ENCODE measurements at places on chromosomes 1 and 21.

DNA sequence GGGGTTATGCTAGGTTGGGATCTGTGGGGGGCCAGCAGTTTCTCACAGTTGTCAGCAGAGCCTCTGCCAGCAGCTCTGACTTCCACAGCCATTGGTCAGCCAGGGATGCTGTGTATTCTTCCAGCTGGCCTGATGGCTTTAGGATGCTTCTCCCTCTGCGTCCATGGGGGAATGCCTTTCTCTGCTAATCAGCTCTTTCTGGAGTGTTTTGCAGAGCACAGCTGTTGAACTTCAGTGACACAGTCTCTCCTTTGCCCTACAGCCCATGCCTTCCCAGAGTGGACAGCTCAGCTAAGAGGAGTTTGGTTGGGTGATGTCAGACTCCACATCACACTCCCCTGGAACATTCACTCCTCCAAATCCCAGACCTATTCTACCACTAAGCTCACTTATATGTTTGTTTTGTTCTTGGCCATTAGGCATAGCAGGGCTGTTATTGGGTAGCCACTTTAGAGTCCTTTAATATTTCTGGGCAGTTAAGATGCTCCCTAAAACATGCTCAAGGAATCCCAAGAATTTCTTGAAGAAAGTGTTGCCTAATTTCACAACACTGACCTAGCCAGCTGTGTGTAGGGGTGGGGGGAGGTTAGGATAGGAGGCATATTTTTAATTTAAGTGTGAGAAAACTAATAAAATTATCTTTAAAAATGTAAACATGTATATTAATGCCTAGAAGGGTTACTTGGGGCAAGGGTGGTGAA is 75.3 kb upstream of the KIAA0040 start:
- no peak for DNase-seq

DNA sequence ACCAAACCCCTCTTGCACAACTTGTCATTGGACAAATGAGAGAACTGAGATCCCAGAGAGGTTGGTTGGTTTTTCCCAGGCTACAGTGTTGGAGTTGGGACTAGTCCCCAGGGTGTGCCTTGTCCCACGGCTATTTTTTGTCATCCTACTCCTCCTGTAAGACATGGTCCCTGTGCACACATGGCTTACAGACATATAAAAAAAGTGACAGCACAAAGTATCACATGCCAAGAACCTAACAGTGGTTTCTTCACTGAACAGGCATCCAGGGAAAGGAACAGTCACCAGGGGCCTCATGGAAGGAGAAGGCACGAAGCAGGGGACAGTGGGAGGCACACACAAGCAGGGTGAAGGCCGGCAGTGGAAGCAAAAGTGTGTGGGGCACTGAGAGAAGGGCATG is 36.5 kb downstream of the SERBP1 start:
- no peak for DNase-seq

DNA sequence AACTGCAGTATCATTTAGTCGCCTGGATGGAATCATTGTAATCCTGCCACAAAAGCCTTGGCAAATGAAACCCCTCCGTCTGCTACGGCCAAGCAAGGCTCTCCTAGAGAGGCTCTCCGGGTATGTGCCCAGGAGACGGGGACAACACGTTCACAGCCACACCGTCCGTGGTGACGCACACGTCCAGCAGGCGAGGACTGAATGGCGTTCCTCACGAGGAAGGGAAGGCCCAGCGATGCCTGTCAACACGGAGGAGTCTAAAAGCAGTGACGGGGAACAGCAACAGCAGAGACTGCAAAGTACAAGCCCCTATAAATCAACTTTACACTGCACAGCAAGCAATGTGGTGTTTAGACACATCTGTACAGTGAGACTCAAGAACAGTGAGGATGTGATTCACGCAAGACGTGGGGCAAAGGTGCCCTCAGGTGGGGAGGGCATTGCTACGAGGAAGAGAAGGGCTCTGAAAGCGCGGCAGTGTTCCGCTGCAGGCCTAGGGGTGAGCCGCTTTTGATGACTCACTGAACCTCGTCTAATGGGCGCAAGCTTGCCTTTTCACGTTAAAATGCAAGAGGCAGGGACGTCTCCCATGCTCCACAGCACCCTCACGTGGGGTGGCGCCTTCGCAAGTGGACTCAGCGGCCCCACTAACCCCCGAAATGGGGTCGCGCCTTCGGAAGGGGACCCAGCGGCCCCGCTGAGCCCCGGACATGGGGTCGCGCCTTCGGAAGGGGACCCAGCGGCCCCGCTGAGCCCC is 6.8 kb downstream of the WRAP73 start:
- no peak for DNase-seq

DNA sequence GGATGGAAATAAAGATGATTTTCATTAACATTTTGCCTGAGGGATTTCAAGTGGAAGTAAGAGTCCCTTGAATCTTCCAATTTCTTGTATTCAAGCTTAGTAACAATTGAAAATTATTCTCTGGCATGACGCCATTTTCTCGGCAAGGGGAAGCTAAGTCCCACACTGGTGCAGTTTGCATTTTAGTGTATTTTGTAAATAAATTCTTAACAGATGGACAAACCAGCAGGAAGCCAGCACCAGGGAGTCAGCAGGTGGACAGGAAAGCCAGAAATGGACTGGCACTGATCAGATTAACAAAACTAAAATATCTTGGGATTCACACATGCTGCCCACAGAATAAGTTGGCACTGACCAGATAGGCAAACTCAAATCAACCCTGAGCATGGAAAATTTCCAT is 311.3 kb downstream of the LRRIQ3 start:
- no peak for DNase-seq

DNA sequence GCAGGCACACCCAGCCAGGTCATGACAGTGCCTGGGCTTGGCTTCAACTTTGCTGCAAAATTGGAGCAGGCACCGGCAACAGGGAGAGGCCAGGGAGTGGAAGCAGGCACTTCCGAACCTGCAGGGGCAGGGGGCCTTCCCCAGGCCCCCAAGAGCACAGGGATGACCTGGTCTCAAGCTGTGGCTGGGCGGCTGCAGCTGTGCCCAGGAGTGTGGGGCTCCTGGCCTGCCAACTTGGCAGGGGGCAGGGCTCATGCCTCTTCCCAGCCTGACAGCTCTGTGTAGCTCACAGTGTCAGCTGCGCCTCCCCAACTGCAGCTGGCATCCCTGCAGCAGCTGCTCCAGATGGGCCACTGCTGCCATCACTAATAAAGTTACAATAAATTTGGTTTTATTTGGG is 51.5 kb upstream of the SCYL3 start:
- DNase-seq, result no peak

- no peak for DNase-seq
These were observed 133.9 kb downstream of the LMX1A start for GRCh38 chr1:165222580-165222979.

DNA sequence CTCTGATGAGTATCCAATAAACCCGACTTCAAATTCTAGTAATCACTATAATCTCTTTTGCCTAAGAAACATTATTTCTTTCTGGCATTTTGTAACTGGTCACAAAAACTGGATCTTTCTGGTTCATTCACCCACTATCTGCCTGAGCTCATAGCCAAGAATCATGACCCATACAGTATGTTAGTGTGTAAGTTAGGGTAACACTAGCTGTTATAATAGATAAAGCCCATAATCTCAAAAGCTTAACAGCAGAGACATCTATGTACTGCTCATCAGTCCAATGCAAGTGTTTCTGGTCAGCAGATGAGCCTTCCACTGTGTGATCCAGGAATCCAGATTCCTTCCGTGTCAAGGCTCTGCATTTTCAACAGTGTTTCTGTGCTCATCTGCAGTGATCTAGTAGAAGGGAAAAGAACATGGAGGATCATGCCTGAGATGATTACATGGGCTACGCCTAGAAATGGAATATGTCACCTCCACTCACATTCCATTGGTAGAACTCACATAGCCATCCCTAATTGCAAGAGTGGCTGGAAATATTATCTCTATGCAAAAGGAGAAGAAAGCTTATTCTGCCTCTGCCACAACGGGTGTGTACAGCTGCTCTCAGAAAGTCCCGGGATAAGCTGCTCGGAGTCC is 27.7 kb downstream of the RRAGC start:
- no peak for DNase-seq

DNA sequence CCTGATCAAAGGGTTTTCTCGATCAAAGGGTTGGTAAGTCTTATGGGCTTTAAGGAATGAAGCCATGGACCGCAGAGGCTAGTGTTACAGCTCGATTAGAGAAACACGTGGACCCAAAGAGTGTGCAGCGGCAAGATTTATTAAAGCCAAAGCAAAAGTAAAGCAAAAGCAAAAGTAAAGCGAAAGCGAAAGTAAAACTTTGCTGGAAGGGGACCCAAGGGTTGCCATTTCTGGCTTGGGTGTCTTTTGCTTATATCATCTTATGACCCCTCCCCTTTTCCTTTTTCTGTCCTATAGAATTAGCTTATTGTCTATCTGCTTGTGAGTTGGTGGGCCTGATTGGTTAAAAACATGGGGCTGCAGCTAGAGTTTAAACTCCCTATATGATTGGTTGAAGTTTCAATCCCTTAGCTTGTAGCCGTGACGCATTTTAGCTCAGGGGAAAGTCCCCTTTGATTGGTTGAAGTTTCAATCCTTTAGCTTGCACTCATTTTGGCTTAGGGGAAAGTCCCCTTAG is 957.0 kb downstream of the AMY1C start:
- no peak for DNase-seq

GRCh38 chr21:45152265-45152746 is 77.9 kb downstream of the ADARB1 start:
- DNase-seq, result peak; percentile 78

GRCh38 chr1:231653632-231654031 is 27.0 kb downstream of the DISC1 start:
- DNase-seq, result no peak

DNA sequence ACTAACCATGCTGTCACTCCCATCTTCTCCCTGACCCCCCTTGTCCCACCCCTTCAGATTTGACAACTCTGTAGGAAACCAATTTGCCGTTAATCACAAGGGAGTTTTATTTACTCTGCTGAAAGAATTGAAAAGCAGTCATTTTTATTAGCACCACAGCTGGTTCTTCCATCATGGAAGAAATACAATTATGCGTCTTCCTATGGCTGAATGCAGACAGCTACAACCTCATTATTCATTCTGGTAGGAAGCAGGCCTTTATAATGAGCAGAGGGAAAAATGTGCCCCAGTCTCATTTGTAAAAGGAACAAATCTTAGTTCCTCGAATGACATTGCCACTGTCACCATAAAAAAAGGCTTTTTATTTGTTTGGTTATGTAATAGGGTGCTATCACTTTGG is 35.2 kb downstream of the JUN start:
- no peak for DNase-seq

- no peak for DNase-seq
These were observed 497 bp downstream of the FBXO44 start for GRCh38 chr1:11654939-11655808.

GRCh38 chr1:166307261-166308188 is 140.7 kb upstream of the FAM78B start:
- DNase-seq, result no peak

DNA sequence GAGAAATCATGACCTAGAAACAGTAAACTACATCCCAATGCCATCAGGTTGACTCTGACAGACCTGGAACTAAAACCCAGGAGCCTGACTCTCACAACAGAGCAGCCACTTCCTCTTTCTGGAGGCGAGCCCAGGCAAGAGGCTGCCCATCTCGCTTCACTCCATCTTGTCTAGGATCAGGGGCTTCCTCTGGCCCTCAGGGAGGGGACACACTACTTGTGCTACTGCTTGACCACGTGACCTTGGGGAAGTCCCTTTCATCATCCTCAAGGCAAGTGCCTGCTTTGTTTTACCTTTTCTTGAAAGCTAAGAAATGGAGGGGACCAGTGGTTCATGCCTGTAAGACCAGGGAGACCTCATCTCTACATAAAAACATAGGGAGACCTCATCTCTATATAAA is 2.6 kb upstream of the TENT5B start:
- DNase-seq, result no peak

- DNase-seq, result peak; percentile 54
These were observed 607 bp downstream of the BTG3 start for GRCh38 chr21:17612023-17612564.

DNA sequence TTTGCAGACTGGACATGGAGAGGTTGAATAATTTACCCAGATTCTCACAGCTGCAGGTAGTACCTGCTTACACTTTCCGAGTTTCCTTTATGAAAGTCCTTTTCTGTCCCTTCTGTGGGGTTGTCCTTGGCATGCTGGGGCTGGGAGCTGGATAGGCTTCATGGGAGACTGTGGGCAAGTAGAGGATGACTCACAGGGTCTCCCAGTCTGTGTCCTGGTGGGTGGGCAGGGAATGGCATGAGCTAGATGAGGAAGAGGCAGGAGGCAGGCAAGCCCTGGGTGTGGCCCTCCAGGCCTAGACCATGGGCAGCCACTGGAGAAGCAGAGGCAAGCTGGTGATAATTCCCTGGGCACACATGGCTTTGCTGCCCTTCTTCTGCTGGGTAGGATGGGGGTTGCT is 80.6 kb downstream of the NAV1 start:
- DNase-seq, result no peak

DNA sequence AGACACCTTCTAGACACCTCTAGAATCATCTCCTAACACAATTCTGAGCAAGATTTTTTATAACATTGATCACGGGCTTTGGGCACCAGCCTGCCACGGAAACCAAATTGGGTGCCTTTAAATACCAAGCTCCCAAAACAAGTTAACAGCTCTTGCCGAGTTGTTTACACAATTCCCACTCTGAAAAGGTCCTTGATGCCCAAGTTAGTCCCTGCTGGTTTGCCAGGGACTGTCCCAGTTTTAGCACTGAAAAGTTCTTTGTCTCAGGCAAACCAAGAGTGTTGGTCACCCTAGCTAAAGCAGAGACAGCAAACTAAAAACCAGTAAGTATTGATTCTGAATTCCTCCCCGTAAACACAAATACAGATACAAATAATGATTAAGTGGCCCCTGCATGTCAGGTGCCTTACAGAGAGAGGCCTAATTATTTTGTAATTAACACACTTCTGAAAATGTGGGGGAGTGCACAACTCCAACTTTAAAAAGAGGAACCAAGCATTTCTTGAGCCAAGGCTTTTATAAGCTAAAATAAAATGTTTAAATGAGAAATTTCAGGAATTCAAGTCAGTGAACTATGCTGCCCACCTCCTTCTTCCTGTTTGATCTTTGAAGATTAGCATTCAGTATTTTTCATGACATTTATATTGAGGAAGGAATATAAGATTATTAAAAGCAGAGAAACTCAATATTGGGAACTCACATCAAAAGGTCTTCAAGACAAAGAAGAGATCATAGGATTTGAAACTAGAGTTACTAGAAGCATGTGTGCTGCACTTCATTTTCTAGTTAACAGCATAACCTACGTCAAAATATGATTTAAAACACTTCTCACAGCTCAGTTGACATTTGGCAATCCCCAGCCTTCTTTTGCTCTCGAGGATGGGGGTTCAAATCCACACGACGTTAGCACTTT is 9.0 kb upstream of the UBE2U start:
- no peak for DNase-seq

GRCh38 chr21:45040739-45041138 is 33.6 kb upstream of the ADARB1 start:
- no peak for DNase-seq

- no peak for DNase-seq
These were observed 30.5 kb downstream of the NTNG1 start for GRCh38 chr1:107171333-107171732.

- no peak for DNase-seq
These were observed 20.9 kb upstream of the DR1 start for GRCh38 chr1:93324486-93325464.

- DNase-seq, result no peak
These were observed 526.9 kb downstream of the NPHP4 start for GRCh38 chr1:5465281-5465711.

- no peak for DNase-seq
These were observed 82.9 kb downstream of the TMEM53 start for GRCh38 chr1:44591381-44591780.

Measured in GM06990 (cell line).